ENCODE measurements at places on chromosomes 2 and 18.

GRCh38 chr2:79250656-79251055, 91.1 kb upstream of the REG3A start:
- no peak for DNase-seq

DNA sequence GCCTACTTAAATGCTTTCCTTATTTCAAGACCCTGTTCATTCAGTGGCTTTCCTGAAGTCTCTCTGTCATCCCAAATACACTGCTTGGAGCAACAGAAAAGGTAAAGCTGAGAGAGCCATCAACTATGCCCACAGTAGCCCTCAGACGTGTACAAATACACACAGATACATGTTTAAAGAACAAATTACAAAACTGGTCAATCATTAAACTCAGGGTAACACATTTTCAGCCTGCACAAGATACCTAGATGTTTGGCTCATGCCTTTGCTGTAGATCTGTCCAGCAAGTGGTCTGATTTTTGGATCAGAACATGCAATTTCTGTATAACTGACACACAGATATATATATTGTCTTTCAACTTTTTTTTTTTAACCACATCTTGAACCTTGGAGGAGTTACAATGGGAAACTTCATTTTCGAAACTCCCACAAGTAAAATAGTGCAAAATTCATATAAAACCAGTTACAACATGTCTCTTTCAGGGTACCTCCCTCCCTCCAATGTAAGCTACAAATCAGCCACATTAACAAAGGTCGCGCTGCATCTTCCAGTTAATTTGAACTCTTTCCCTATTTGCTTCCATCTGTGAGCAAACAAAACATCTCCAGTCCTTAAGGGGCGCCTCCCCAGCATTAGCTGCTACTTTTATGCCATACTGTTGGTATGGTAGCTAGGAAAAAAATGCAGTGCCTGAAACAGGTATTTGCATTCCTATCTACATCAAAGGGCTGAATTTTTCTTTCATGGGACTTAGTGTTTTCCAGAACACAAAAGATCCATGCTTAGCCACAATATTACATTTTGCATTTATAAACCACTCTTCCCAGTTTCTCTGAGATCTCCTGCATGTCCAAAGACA, 311.9 kb downstream of the NRXN1 start:
- no peak for DNase-seq

DNA sequence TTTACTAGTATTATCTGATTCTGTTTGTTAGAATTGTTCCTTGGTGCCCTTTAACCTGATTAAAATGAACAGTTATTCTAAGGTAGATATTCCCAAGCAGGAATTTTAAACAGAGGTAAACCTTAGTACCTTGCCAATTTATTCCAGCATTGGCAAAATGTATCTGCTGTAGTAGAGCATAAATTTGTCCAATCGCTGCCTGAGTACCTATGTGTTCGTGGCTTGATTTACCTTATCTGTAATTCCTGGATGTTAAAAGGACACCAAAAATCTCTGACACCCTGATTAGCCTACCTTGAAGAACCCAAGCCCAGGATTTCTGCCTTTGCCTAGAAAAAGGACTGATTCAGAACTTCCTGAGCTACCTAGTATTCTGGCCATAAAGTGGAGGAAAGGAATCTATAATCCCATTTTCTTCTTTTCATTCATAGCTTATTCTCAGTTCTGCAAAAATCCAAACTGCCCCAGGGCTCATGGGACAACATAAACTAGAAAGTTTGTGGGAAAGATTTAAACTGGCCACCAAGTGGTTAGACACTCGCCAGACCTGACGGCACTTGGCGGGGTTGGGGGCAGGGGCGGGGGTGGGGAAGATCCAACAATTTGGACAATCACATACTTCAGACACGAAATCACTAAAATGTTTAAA, 16.2 kb upstream of the ZCCHC2 start:
- DNase-seq = no peak

DNA sequence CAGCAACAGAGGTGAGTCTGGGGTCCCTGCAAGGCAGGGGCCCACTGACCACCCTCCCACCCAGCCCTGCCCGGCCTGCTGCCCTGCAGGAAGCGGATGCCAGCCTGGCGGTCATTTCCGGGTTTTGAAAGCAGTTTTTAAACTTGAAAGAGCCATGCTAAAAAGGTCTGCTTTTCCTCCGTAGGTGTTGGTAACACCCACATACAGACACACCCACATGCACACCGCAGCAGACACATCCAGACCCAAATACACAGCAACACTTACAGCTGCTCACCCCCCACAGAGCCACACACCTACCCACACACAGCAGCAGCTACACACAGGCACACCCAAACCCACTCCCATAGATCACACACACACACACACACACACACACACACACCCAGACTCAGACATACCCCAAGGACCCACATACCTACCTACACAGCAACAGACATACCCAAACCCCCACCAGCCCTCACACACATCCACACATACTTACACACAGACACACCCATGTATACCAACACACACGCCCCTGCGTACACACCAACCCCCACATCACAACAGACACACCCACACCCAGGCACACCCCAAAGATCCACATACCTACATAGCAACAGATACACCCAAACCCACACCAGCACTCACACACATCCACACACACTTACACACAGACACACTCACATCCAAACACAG, 7.6 kb downstream of the ZFP36L2 start:
- DNase-seq = no peak

DNA sequence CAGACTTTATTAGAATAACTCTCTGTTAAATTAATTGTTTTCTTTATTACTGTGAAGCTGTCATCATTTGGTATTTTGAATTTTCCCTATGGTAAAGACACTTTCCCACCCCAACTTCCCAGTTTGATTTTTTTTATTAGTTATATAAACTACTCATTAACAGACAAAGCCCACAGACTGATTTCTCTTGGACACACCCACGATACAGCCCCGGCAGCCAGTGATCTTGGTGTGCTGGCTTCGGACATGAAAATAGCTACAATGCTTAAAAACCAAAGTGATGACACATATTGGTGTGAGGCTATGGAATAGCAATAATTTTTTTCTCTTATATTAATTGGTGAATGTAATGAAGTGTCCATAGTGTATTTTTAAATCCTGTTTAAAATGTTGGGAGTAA, 225.4 kb upstream of the SIX3 start:
- DNase-seq = no peak

- DNase-seq = no peak
These were observed 124.7 kb downstream of the DNAH6 start for GRCh38 chr2:84641021-84641420.

DNA sequence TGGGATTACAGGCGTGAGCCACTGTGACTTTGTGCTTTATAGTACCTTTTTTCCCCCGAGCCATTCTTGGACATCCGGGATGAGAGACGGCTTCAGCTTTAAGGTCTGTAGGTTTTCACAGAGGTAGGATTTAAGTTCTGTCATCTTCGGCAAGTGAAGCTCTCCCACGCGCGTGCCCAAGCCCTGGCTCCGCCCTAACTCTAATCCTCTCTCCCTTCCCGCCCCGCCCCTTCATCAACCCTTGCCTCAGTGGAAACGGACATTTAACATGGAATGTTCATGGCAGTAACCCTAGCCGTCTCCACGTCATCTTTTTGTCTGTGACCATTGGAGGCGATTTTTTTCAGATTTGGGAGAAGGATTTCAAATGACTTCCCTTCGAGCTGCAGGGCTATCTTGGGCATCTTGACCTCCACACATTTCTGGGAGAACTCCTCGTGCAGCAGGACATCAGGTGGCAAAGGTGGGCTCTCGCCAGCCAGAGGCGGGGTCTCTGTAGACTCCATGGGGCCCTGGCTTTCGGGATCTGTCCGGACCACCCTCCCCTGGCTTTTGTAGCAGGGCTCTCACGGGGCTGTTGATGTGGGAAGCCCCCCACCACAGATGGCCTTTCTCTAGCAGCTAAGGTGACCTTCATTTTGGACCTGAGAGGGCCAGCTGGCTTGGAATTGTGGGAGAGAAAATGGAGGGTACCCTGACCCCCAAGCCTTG, 6.8 kb downstream of the COLEC11 start:
- DNase-seq = no peak

DNA sequence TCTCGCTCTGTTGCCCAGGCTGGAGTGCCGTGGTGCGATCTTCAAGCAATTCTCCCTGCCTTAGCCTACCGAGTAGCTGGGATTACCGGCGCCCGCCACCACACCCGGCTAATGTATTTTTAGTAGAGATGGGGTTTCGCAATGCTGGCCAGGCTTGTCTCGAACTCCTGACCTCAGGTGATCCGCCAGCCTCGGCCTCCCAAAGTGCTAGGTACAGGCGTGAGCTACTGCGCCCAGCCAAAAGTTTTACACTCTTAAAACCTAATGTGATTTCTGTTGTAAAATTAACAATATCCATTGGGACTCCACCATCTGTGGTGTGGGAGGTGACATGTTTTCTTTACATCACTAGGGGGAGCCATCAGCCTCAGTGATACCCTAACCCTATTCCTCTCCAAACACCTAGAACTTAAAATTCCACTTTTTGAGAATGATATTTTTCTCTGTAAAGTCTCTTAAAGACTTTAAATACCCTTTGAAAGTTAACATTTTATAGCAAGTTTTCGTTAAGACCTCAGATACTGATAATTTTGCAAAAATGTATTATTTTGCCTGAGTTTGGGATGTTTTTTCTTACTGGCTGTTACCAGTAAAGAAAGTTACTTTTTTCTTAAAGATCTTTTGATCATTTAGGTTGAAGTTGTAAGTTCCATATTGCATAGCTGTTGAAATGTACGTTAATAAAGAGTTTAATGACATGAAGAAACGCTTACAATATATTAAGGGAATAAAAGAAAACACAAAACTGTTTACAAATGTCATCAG, 11.6 kb upstream of the EIF2AK2 start:
- DNase-seq = no peak

- DNase-seq = no peak
These were observed 470.8 kb downstream of the KCNJ3 start for GRCh38 chr2:155169317-155169716.

DNA sequence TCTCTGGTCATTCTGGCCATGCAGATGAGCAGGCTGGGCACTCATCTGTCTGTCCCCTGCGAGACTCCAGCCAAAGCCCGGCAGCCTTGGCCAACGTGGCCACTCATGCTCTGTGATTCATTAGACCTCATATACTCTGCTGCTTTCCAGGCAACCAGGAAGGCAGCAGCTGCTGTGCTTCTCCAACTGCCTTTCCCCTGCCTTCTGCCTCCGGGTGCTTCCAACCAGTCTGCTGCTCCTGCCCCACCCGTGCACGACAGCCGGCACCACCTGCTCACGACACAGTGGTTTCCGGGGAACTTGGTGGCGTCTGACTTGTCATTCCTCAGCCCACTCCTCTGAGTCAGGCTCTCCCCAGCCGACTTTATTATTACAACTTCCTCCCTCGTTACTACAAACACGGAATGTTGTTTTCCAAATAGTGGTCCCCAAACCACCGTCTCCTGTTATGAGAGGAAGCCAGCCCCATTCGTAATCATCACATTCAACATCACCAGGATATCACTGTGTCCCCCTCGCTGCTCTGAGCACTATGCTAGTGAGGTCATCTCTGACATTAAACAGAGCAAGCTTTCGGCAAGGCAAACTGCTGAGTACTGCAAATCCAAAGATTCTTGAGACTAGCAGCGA, 392.4 kb downstream of the ALK start:
- DNase-seq = no peak
